ENCODE measurements at places on chromosomes 11 and 22. TPM values are rescaled to one million over a fixed set of nuclear protein-coding genes. Genes with fewer than 3 reads are reported as not detected.

Gene LMNTD2
- total RNA-seq: 1.3 TPM

DNA sequence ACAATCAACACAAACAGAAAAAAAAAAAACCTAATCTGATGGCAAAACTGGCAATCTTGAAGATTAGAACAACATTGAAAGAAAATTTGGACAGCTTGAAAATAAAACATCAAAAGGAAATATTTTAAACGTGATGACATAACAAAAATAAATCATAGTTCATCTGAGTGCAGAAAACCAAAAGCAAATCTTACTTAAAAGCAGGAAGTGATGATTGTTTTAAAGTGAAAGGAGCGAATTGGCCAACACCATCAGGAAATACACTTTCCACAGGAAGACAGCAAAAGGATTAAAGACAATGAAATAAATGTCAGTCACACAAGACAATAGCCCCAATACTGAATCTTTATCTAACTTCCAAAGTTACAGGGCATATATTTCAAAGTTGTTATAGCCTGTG is 696.5 kb upstream of the CHORDC1 start:
- DNase-seq: peak; percentile 40

GRCh38 chr11:18088966-18089365 is 16.9 kb downstream of the SAAL1 start:
- DNase-seq: no peak

Gene OR8D4
- not detected for total RNA-seq

Gene PLA2G6
- total RNA-seq: 4.6 TPM

DNA sequence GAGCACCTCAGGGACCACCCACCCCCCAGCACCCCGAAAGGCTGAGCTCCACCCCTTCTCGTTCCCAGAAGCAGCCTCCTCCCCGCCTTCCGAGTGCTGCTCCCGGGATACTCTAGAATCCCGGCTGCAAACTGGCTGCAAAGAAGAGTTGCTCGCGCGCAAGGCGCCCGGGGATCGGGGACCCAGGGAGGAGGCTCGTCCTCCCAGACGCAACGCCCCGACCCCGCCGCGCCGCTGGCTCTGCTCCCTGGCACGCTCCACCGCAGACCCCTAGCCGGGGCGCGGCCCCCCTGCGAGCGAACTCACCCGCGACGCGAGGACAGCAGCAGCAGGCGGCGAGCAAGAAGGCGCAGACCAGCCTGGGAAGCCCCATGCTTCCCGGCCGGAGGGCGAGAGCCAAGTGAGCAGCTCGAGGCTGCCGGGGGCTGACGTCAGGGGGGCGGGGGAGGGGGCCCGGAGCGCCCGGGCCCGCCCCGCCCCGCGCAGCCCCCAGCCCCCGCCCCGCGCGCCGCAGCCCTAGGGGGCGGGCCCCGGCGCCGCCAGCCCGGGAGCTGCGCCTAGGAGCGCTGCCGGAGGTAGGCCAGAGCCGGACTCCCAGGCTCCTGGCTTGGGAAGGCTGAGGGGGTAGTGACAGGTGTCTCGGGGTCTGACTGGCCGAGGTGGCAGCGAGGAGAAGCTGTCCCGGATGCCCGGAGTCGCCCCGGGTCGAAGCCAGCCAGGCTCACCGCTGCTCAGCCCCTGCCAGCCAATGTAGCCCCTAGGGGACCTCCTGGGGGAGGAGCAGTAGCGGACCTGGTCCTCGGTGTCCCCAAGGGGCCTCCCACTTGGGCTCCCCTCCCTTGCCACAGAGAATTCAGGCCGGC is at the start of gene MCAM:
TSS of gene MCAM (minus strand) at position 402 of the 863 bp plus-strand sequence. CDS start at position 373, 29 bp downstream.
- peak; percentile 77 for DNase-seq

Gene PDGFB
- total RNA-seq: 75.7 TPM

DNA sequence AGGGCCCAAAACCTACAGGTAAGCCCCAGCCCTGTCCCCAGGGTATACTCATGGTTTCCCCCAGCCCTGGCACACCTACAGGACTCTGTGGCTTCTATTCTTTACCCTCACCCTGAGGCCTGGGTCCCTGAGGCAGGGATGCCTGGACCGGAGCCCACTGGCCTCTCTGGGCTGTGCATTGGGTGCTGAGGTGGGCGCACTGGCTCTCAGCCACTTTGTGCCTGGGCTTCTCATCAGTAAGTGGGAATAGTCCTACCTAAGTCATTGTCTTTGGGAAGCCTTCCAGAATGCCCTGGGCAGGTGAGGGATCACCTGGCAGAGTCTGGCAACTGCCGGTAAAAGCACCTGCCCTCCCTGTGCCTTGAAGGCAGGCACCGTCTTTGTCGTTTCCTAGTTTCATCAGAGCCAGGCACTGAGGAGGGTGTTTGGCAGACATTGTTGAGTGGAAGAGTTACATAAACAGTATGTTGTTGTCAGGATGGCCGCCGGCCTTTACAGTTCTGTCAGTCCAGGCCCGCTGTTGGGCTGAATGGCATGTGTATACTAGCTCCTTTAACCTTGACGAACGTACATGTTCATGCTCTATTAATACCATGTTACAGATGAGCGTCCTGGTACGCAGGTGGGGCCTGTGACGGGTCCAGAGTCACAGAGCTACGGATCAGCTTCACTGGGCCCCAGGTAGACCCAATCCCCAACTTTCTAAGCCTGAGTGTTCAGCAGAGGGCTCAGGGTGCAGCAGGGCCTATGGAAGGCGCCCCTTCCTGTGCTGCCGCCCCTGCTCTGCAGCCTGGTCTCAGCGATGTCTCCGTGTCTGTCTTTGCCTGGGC is 23.0 kb downstream of the SHANK3 start:
- DNase-seq: no peak

DNA sequence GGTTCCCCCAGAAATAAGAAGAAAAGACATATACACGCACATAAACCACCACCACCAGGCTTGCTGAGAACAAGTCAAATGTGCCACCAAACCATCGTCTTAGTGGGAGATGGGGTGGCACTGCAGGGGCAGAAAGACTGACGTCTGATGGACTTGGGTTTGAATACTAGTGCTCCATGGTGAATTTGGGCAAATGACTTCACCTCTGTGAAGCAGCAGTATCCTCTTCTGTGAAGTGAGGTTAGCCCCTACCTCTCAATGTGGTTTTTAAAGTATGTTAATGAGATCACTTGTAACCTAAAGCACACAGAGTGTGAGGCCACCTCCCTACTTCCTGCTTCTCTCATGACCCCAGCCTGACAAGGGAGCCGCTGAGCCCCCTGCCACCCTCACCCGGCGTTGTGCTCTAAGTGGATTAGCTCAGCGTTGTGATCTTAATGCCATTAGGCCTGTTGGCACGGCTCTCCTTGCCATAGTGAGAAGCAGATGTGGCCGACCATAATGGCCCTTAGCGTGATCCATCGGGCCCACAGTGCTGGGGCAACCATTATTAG is 14.4 kb downstream of the ZBTB16 start:
- no peak for DNase-seq

DNA sequence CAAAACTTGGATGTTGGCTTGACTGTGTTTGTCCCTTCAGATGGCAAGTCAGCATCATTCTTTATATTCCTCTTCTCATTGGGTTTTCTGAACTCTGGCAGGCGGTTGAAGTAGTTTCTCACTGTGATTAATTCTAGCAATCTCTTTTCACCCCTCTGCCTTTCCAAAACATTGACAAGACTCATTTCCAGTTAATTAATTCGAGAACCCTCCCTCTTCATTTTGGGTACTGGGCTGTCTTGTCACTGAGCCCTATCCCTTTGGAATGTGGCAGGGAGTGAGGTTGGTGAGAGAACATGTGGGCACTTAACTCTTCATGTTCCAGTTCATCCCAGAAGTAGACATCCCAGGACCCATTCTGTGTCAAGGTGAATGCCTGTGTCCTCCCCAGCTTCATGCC is 133.0 kb downstream of the WNT7B start:
- no peak for DNase-seq

Gene SLC5A12
- total RNA-seq: not detected

GRCh38 chr11:47233989-47234668 is 14.5 kb downstream of the ACP2 start:
- DNase-seq: peak; percentile 68

- no peak for DNase-seq
Observed at GRCh38 chr11:45541693-45542434, 123.6 kb downstream of the CHST1 start.

GRCh38 chr11:30735946-30736345 is 149.8 kb upstream of the MPPED2 start:
- DNase-seq: no peak

DNA sequence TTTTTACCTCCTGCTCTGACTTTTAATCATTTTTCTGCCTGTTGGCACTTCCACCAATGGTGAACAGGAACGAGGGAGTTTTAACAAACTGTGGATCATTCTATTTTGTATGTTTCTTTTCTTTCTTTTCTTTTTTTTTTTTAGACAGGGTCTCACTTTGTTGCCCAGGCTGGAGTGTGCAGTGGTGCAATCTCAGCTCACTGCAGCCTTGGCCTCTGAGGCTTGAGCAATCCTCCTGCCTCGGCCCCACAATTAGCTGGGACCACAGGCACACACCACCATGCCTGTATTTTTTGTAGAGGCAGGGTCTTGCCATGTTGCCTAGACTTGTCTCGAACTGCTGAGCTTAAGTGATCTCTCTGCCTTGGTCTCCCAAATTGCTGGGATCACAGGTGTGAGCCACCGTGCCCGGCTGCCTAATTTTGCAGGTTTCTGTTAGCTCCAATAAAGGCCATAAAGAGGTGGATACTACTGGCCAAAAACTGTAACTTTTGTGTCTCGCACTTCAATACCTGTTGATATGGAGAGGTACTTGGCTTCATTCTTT is 59.8 kb downstream of the SLC25A17 start:
- DNase-seq: no peak

GRCh38 chr22:49815641-49816091 is 12.0 kb downstream of the BRD1 start:
- DNase-seq: no peak

Gene KRTAP5-6
- 0.28 TPM for total RNA-seq

DNA sequence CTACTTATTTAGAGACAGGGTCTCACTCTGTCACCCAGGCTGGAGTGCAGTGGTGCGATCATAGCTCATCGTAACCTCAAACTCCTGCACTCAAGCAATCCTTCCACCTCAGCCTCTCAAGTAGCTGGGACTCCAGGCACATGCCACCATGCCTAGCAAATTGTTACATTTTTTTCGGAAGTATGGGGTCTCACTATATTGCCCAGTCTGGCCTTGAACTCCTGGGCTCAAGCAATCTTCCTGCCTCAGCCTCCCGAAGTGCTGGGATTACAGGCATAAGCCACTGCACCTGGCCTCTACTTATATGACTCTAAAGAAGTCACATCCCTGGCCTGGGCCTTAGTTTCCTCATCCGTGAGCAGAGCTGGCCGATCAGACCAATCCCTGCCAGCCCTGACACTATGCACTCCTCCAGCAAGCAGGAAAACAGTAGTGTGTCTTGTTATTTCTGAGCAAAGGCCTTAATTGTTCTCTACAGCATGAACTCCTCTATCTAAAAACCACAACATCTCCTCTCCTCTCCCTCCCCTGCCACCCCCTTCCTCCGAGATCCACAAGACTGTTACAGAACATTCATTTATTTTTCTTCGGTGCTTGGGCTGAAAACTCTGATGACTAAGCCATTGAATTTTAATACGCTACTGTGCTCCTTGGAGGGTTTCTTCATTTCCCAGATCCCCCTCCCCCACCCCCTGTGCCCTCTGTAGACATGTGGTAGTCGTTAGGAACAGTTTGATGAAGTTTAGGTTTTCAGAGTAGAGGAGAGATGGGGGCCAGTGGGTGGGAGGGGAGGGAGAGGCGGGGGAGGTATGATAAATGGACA is 91.5 kb downstream of the ABTB2 start:
- no peak for DNase-seq

Gene TRPC6
- 28.3 TPM for total RNA-seq

Gene VSIG10L2
- total RNA-seq: not detected

- DNase-seq: no peak
Observed at GRCh38 chr11:30113326-30113898, 96.6 kb upstream of the KCNA4 start.

DNA sequence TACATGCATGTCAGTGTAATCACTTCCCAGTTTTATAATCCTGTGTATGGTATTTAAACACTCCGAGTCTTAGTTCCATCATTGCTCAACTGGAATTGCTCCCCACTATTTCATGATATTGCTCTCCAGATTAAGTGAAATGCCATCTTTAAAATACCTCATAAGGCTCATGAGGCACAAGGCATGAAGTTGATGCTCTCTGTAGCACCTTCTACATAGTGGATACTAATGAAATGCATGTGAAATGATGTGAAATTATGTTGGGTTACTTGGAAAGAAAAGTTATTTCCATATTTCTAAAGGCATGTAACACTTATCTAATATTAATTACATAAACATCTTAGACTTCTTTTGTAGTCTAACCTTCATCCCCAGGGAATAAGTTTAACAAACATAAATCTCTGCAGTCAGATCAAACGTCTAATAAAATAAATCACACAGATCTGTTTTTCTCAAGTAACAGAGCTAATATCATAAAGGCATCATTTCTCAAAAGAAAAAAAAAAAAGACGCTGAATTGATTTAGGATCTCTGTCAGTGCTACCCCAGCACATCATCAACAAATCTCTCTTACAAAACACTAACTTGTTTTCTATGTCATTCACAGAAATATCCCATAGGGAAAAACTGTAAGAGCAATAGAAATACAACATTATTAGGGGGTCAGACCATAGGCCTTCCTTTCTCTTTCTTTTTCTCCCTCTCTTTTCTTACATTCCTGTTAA is 736.0 kb upstream of the LRRC4C start:
- no peak for DNase-seq

Gene OR52N4
- not detected for total RNA-seq

- DNase-seq: peak; percentile 61
Observed at GRCh38 chr11:3674189-3674588, 3.0 kb upstream of the CHRNA10 start.

- DNase-seq: no peak
Observed at GRCh38 chr11:115710426-115710825, 206.2 kb upstream of the CADM1 start.

DNA sequence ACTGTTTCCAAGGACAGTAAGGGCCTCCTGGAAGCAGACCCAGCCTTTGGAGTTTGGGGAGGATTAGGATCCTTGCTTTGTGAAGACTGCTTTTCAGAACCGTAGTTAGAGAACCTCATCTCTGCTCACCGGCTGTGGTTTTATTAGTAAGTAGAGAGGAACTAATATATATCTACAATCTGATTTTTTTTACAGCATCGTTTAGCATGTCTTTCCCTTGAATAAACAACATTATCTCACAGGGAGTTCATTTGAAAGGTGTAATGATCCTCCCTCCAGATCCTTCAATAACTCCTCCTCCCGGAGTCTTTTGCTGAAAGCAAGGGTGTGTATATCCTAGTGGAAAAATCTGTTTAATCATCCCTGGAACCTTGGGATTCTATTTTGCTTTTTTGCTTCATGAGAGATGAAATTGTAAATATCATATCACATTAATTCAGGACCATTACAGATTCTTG is 132.7 kb downstream of the DBX1 start:
- DNase-seq: no peak

Gene PITPNM1
- 4.8 TPM for total RNA-seq

- DNase-seq: no peak
Observed at GRCh38 chr22:17307566-17307965, 61.7 kb upstream of the CECR2 start.
